ENCODE measurements at places on chromosomes 5 and 9. TPM values are rescaled to one million over a fixed set of nuclear protein-coding genes. Genes with fewer than 3 reads are reported as not detected.

HMCN2 gene
- total RNA-seq = 9.1 TPM

SOX30 gene
- not detected for total RNA-seq

GPR151 gene
- not detected for total RNA-seq

GRCh38 chr5:3220638-3221288 is 374.9 kb upstream of the IRX1 start:
- no peak overlapping the region for H3K27ac ChIP-seq
- H3K4me1 ChIP-seq = no peaks in the 10 kb centered on the region
- H3K4me3 ChIP-seq = no peak overlapping the region
- no peaks in the 10 kb centered on the region for H3K36me3 ChIP-seq
- no peaks in the 10 kb centered on the region for H3K27me3 ChIP-seq

DNA sequence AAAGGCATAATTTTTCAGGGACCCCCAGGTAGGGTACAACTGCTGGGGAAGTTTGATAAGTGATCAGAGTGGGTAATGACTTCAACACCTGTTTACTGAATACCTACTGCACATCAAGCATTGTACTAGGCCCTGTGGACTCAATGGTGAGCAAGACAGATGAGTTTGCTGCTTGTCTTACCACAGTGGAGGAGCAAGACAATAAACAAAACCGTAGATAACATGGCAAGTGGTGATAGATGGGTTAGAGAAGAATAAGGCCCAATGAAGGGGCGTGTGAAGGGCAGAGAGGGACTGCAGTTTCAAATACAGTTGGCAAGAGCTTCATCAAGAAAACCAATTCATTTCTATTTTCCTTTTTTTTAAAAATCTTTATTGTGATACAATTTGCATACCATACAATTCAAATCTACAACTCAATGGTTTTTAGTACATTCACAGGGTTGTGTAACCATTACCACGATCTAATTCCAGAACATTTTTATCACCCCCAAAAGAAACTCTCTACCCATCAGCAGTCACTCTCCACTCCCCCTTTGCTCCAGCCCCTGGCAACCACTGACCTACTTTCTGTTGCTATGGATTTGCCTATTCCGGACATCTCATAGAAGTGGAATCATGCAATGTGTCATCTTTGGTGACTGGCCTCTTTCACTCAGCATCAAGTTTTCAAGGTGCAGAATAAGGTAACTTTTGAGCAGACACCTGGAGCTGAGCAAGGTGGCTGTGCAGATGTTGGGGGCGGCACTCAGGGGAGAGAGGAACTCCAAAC is 31.9 kb upstream of the HAND1 start:
- DNase-seq = no peak
- H3K27ac ChIP-seq = no peak overlapping the region
- peaks cover 4% of the 10 kb centered on the region for H3K4me1 ChIP-seq

DNA sequence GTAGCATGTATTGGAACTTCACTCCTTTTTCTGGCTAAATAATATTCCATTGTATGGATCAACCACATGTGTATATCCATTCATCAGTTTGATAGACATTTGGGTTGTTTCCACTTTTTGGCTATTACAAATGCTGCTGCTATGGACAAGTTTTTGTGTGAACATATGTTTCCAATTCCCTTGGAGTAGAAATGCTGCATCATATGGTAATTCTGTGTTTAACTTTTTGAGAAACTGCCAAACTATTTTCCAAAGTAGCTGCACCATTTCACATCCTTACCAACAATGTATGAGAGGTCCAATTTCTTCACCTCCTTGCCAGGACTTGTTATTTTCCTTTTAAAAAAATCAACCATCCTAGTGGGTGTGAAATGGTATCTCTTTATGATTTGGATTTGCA is 8.4 kb downstream of the FRRS1L start:
- H3K27ac ChIP-seq = no peak overlapping the region
- no peaks in the 10 kb centered on the region for H3K36me3 ChIP-seq

Data from H1 (cell line).